CD4-positive, alpha-beta T cell treated with Interleukin-21 for 1 hour (primary cell): ENCODE measurements at places on chromosomes 7 and 10.

DNA sequence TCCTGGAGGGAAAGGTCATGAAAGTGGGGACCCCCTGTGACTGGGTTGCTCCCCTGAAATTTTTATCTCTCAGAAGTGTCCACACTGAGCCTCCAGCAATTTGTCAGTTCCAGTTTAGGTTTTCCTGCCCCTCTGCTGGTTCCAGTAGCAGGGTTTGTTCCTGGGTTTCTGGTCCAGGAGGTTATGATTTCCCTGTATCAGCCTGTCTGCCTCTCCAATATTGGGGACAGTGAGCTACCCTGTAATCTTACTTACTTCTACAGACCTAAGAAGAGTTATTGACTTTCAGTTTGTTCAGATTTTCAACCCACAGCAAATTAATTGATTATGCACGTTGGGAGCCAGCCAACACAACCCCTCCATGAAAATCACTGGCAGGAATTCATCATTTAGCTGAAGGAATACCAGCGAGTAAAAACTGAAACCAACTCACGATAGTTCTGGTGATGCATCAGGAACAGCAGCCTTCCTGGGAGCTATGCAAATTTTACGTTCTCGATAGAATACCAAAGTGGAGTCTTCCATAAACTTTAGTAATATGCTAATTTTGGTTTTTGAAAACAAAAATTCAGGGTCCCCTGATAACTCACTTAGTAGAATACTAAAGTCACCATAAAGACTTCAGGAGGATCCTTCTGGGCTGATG lies 31.3 kb upstream of the IL15RA start:
- DNase-seq = no peak

DNA sequence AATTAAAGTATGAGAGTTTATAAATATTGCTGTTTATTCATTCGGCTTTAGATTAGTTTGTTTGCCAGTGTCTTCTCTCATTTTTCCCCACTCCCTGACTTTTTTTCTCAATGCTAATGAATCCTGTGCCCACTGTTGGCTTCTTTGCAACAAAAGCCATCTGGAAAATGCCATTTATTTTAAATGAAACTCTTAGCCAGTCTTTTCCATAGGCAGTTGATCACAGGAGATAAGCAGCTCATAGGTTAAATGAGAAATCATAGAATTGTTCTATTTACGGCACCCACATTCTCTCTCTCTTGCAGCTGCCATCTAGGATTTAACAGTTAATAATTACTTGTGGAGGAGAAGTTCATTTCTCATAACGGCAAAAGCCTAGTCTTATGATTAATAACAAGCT lies 249.3 kb upstream of the POM121L12 start:
- DNase-seq = no peak

- DNase-seq = no peak
Measured at GRCh38 chr7:69110450-69111050, 487.7 kb upstream of the AUTS2 start.

DNA sequence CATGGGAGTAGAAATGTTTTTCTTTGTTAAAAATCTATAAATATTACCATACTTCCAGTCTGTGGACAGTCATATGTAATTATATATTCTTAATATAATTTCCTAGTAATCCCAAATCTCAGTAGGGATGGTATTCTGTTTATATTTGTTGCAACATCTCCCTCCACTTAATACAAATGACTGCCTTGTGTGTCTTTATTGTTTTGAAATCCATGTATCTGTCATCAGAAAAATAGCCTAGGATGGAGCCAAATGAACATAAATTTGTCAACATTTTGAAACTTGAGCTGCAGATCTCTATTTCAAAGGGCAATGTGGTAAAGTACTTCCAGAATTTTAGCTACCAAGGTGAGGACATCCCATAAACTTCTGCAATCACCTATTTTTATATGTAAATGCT lies 290.7 kb downstream of the TSPAN12 start:
- DNase-seq = no peak

GRCh38 chr10:95324436-95325268 lies 33.8 kb upstream of the PDLIM1 start:
- no peak for DNase-seq

GRCh38 chr10:48224979-48225560 lies 49.4 kb downstream of the FRMPD2 start:
- no peak for DNase-seq

DNA sequence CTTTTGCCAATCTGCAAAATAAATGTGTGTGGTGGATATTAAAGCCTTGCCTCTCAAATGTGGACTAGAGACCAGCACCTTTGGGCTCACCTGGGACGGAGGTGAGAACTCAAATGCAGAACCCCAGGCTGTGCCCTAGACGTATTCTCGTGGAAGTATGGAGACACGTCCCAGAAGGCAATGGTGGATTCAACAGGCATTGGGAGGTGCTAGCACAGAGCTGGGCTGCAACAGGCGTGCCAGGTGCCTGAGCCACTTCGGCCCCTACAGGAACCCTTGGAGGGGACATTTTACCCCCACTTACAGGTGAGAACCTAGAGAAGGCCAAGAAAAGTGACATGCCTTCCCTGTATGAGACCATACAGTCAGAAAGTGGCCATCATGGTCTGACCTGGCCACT lies 12.2 kb downstream of the DDX56 start:
- no peak for DNase-seq

GRCh38 chr7:158414486-158414961 lies 173.1 kb downstream of the PTPRN2 start:
- DNase-seq = no peak

DNA sequence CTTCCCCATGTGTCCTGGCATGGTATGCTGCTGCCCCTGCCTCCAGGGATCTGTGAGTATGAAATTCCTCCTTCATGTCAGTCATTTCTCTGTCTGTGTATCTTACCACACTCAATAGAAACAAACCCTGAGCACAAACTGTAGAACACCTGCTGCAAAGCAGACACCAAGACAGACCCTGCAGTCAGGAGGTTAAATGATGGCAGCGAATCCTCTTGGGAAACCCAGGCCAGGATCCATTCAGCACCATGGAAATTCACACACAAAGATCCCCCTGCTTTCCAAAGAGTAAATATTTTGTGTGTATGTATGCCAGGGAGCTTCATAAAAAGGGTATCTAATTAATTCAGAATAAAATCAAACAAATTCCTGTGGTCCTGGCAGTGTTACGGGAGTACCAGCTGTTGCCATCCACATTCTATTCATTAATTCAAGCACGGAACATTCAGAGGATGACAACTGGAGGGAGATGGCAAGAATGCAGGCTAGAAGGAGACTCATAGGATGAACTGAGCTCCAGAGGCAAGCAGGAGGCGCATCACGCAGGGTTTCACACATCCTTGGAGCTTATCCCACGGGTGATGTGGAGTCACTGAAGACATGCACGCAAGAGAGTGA lies 14.8 kb downstream of the ITIH5 start:
- no peak for DNase-seq

- no peak for DNase-seq
Measured at GRCh38 chr7:35505066-35505465, 189.9 kb downstream of the HERPUD2 start.

GRCh38 chr10:121444520-121445165 lies 153.6 kb downstream of the FGFR2 start:
- no peak for DNase-seq

GRCh38 chr10:43120116-43120928 lies 17.9 kb upstream of the CSGALNACT2 start:
- DNase-seq = no peak

DNA sequence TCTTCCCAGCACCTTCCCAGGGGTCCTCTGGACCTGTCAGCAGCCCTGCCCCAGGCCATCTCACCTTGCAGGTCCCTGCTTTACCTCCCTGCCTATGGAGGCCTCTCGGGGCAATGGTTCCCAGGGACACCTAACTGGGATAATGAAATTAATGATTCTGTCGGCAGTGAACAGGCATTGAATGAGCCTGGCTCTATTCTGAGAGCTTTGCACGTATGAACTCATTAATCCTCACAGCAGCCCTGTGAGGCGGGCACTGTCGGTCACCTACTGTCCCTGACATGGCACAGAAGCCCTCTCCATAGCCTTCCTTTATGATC lies 22.9 kb downstream of the ADCYAP1R1 start:
- no peak for DNase-seq

DNA sequence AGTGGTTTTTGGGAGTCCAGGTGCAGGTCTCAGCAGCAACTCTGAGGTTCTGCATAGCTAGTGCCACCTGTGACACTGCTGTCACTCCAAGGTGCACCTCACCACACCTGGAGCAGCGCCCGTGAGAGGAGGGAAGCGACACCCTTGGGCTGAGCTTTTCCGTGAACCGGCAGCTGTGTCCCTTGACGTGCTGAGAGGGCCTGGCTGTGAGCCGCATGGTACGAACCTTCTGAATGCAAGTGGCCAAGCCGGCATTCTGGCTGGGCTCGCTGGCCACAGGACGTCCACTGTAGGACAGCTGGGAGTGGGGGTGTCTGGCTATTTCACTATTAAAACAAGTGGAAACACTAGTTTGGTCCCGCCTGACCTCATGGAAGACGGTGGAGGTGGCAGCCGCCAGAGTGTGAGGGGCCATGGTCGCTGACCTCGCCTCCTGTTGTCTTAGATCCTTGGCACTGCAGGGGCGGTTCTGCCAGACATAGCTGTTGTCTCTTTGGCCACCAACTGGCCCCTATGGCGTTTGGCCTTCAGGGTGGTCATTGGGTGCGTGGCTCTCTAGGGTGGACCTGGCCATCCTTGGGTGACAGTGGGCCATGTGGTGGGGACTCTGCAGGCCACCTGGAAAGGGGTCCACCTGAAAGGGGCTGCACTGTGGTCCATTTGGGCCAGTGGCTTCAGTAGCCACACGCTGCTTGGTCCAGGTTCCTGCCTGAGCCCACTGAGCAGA lies 12.9 kb downstream of the INPP5A start:
- DNase-seq = no peak

DNA sequence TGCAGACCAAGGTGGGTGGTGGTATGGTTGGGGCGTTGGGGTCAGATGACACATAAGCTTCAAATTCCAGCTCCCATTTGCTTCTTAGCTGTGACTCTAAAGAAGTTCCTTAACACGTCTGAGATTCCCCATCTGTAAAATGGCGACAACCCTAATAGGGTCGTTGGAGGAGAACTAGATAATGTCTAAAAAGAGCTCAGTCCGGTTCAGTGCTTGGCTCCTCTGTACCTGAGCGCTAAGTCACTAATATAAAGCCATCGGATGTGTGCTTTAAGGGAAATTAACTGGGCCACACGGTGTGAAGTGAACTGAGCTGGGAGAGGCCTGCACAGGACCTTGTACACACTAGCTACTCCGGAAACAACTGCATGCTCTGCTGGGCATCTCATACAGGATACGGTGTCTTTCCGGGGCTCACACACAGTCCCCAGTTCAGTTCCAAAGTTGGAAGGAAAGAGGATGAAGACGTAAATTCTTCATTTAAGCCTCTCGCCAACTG lies 476 bp upstream of the ZFYVE27 start:
- DNase-seq = no peak

- no peak for DNase-seq
Measured at GRCh38 chr7:123905714-123906113, 19.3 kb upstream of the SPAM1 start.

DNA sequence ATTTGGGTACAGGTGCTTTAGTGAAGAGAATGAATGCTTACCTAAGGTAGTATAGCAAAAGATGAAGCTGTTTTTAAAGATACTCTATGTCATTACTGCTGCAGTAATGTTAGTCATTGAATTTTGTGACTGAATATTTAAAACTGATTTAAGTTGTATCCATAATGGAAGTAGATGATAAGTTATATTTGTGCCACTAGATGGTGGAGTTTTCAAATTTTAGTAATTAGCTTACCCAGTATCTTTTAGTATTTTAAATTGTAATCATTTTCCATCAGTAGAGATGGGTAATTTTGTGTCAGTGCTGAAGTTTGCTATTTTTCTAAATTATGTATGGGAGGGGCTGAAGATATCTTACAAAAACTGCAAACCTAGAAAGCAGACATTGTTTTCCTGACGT lies 25.2 kb downstream of the HBP1 start:
- DNase-seq = no peak

DNA sequence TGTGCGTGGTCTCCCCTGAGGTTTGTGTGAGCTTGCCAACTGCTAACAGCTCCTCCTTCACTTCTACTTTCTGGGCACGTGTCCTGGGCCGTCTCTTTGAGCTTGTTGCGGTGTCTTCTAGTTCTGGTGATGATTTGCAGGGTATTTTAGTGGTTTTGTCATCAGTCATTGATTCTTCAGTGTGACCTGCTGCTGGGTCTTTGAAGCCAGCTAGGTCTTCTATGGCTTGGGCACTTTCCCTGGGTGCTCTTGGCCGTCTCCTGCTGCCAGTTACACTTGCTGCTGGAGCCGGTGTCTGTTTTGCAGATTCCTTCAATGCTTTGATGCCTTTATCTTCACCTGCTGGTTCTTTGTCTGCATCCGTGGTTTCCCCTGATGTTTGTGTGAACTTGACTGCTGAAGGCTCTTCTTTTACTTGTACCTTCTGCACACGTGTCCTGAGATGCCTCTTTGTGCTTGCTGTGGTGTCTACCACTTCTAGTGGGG lies 23.0 kb downstream of the MKI67 start:
- DNase-seq = peak; percentile 50

DNA sequence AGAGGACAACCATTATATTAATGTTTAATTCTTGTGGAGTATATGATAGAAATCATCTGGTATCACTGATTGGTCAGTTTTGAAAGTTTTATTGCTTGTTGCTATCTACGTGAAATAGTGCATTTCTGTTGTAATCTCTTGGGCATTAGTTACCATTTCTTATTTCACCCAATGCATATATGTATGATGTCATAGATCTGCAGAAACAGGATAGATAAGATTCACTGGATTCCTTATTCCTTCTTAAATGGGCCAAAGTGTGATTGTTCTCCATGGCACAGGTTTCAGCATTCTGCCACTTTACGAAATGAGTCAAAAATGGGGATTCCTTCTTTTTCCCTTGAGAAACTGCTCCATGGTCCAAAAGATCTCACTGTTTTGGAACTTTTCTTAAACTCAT lies 56.6 kb downstream of the VTI1A start:
- DNase-seq = no peak

GRCh38 chr10:15325243-15325943 lies 45.7 kb downstream of the FAM171A1 start:
- DNase-seq = no peak

GRCh38 chr7:148303295-148304082 lies 287.1 kb upstream of the C7orf33 start:
- DNase-seq = no peak

DNA sequence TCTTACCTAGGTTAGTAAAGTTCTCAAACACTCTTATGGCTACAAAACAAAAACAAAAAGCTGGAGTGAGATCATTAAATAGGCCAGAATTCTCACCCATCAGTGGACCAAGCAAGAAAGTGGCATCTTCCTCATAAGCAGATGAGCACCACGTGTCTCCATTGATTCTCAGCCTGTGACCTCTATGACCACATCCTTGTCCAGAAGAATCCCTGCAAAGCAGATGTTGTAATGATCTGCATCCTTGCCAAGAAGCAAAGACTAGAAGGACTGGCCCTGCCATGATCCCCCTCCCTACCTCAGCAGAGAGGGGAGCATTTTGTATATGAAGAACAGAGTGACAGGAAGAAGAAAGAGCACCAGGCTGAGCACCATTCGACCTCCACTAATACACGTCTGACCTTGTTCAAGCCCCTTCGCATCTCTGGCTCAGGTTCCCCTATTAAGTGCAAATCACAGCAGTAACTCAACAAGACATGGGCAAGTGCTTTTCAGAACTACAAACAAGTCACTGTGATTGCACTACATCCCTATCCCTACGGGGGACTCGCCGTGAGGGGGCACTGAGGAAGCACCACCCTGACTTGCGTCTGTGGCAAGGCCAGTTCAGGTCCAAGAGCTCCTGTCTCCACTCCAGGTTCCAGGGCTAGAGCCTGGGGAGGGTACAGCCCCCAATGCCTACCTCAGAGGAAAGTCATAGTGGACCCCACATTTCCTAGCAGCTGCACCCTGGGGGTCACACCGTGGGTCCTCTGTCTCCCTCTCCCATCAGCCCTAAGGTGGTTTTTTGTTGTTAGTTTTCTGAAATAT lies 22.2 kb upstream of the RASSF4 start:
- DNase-seq = no peak

GRCh38 chr7:13604178-13604577 lies 385.3 kb downstream of the ETV1 start:
- DNase-seq = no peak
